ENCODE measurements at places on chromosomes 2 and 18.

DNA sequence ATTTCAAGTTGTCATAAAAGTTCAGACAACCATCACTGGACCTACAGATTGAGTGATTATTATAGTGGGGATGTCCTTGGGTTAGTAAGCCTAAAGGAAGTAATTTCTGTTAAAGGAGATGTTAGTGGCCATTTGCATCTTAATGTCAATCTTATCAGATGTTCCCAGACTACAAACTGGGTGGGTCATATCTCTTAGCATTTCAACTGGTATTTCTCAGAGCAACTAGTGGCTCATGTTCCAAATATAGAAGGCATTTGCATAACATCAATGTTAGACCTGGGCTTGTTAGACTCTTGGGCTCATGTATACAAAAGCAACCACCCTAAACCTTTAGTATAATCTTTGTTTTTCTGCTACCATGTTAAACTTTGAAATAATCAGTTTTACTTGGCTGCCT is 17.9 kb downstream of the PLEKHA3 start:
- DNase-seq, result no peak

- DNase-seq, result no peak
Measured at GRCh38 chr2:207704078-207704477, 7.4 kb upstream of the CCNYL1 start.

DNA sequence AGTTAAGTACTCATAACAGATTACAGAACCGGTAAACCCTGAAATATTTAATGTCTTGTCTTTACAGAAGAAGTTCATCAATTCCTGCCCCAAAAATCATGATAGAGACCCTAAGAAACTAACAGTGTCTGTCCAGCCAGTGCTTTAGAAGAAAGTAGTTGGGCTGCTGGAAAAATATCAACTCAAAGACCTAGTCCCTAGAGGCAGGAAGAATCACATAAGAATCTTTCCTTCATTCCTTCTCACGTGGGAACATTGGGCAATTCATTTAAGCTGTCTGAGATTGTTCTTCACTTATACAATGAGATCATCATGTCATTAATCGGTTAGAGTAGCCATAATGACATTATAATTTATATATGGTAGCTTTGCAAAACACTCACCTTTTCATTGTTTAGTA is 156.4 kb downstream of the CCBE1 start:
- no peak for DNase-seq

DNA sequence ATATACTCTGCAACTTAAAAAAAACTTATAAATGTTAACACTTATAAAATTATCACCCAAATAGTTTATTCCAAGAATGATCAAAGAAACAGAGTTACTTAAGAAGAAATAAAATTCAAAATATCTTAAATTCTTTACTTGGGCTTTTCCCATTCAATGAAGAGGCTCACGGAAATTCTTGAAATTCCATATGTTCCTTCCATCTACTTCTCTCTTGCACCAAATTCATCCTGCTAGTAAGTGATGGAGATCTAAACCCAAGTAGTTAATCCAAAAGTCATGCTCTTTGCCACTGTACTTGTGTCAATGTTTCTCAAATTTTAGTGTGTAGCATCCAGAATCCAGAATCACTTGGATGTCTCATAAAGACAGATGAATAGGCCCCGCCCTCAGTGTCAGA is 465.9 kb downstream of the TXNL1 start:
- DNase-seq, result no peak

DNA sequence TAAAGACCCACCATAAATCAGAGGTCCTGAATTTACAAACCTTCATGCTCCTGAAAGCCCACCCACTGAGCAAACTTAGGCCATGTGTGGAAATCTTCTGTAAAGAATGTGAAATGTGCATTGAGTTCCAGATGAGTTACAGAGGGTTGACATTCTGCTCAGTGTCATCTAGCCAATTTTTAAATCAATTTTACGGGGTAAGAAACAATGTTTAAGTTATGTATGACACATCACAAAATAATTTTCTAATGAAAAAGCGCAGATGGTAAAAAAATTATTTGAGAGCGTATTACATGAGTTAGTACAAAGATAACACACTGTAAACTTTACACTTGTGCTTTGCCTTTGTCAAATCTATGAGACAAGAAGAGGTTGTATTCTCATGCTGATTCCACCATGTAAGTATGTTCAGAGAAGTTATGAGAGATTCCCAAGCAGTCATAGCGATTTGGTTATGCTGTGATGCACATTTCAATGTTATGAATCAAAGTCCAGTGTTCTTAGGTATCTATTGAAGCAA is 446.3 kb downstream of the ADCYAP1 start:
- no peak for DNase-seq

GRCh38 chr18:62144338-62144737 is 42.5 kb downstream of the PIGN start:
- no peak for DNase-seq
